ENCODE measurements at places on chromosomes 5 and 9.

- DNase-seq, result no peak
Observed at GRCh38 chr5:141363952-141364660, at the start of gene PCDHGA5. Gene PCDHGA5 (plus strand): TSS chr5:141364162. CDS start chr5:141364331, 169 bp downstream.

GRCh38 chr9:86718388-86719049, 228.8 kb downstream of the GAS1 start:
- DNase-seq, result no peak

GRCh38 chr9:6433410-6433809, 20.4 kb downstream of the UHRF2 start:
- DNase-seq, result no peak

DNA sequence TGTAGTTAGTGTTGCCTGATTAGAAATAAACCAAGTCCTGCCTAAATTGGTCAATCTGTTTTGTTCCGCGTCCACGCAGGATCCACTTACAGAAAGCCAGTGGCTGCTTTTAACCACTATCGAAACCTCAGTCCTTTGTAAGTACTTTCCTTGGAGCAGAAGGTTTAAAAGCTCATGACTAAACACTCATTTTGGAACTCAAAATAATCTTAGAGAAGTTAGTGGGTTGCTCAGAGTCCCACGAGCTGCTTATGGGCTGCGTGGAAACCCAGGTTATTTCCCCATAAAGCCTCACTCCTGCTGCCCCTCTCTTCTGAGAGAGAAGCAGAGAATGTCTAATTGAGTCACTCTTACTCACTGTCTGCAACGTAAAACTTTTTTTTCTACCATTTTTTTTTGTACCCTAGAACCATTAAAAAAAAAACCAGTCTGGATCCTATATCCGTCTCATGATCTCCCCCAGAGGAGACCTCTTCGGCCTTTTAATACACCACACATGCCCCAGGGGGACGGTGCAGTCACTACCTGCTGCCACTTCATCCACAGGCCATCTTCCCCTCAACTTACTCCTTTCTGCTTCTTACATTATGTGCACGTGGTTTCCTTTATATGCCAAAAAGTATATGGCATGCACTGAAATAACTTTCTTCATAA, 7.6 kb downstream of the BASP1 start:
- no peak for DNase-seq

DNA sequence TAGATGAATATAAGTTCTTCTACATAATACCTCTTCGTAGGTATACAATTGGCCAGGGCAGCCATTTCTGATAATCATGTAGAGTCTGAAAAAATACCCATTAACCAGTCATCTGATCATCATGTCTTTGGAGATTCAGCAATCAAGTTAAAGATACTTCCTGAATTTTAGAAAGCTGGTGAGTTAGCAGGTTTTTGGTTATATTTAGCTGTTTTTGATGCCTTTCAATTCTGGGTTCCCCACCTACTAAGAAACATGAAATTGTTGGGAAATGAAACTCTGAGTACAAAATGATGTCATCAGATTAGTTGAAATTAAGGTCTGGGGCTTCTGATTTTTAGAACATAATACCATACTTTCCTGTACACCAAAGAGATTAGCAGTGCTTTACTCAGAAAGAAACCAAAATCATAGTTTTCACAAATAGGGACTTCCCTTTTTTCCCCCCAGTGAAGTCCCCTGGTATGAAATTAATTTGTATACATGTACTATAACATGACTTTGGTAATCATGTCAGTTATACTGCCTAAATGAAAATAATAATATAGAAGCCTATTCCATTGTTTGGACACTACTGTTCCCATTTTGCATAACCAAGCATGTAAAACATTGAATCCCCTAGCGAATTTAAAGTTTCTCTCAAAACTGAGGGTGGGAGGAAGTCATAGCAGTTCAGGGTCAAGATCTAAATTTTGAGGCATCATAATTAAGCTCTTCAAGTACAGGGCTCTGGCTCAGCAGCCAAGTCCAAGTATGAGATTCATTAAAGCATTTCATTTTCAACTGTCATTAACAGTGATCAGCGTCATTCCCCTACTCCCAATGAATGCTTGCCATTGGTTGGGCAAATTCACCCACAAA, 17.9 kb downstream of the PRLR start:
- no peak for DNase-seq

DNA sequence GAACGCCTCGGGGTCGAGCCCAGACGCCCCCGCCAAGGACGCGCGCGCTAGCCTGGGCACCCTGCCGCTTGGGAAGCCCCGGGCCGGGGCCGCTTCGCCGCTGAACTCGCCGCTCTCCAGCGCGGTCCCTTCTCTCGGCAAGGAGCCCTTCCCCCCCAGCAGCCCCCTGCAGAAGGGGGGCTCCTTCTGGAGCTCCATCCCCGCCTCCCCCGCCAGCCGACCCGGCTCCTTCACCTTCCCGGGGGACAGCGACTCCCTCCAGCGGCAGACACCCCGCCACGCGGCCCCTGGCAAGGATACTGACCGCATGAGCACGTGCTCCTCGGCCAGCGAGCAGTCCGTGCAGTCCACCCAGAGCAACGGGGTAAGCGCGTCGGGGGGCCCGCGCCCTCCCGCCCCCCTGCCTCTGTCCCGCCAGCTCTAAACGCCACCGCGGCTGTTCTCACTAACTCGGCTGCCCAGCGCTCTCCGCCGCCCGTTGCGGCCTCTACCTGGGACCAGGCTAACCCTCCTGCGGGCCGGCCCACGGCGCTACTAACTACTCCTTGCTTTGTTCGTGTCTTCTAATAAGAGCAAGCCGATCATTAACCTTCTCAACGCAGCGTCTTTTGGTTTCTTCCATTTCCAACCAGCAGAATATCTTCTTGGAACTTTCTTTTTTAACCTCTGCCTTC, 93.6 kb upstream of the OTULINL start:
- DNase-seq, result no peak

- DNase-seq, result no peak
Observed at GRCh38 chr5:9082996-9083395, 462.9 kb downstream of the SEMA5A start.

DNA sequence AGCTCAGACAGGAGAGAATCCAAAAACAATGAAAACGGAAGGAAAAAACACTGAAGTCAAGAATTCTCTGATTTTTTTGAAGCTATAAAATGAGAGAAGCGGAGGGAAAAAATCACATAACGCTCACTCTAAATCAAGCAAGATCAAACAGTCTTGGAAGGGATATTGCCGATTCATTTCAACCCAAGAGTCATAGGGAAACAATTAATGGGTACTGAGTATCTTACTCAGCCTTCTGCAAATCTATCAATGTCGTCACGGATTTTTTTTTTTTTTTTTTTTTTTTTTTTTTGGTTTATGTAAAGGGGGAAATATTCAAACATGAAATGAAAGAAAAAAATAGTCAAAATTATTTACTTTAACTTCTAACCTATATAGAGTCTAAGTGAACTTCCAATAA, 9.5 kb downstream of the MEF2C start:
- DNase-seq, result no peak
